WTC11 (cell line): ENCODE measurements at places on chromosomes 3 and 15.

GRCh38 chr3:97815149-97815917 lies 6.5 kb upstream of the CRYBG3 start:
- no peak for DNase-seq

GRCh38 chr3:65758876-65759598 lies 279.7 kb downstream of the MAGI1 start:
- DNase-seq, result no peak

DNA sequence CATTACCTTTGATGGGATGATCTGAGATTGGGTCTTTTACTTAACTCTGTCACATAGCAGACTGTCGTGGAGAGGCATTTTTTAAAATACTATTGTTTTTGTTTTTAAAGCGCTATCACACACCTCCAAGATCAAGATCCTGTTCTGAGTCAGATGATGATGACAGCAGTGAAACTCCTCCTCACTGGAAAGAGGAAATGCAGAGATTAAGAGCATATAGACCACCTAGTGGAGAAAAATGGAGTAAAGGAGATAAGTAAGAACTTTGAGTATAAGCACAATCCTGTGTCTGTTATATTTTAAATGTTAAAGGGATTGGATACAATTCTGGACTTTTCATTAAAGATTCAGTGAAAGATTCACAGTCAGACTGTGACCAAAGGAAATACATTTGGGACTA lies 18.4 kb upstream of the ZBTB47 start:
- no peak for DNase-seq

DNA sequence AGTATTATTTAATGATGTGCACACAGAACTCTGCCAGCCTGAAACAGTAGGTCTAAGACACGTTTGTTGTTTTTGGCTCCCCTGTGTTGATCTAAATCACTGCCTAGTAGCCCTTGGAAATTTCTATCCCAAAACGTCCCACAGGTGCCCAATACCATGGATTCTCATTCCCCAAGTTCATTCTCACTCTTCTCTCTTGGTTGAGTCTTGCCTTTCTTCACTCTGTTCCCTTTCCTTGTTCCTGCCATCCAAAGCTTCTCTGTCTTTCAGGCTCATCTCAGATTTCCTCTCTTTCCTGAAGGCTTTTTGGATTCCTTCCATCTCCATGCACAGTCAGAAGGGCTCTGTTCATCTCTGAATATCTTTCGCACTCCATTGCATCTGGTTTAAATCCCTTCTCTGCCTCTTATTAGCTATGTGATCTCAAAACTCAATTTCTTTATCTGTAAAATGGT lies 54.2 kb downstream of the PPARG start:
- no peak for DNase-seq

GRCh38 chr3:47520756-47521155 lies 7.2 kb upstream of the ELP6 start:
- DNase-seq, result no peak

DNA sequence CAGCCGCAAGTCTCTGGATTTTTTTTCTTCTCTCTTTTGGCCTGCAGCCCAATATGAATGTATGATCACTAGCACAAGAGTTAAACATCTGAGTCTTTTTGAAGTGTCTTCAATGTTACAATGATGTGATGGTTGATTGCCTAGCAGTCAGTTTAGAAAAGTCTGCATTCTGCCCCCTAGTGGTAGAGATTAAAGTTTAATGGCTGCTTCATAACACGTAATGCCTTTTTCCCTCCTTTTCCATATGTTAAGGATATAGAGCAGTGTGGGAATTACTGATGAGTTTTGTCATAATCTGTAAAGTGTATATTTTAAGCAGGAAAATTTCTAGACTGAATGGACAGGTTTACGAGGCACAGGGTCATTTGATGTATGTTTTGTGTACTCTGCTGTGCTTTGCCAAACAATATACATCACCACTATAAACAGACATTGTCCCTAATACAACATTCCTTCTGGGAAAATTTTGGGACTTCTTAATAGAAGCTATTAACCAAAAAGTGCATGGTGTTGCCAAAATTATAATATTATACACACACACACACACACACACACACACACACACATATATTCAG lies 1038.5 kb upstream of the NR2F2 start:
- DNase-seq, result no peak

GRCh38 chr15:91611561-91612323 lies 241.8 kb upstream of the SLCO3A1 start:
- no peak for DNase-seq

GRCh38 chr3:73210759-73211158 lies 149.3 kb downstream of the EBLN2 start:
- no peak for DNase-seq
